ENCODE measurements at places on chromosomes 6 and 20.

GRCh38 chr6:133705731-133706130 lies 183.2 kb upstream of the TCF21 start:
- peak; percentile 83 for DNase-seq

DNA sequence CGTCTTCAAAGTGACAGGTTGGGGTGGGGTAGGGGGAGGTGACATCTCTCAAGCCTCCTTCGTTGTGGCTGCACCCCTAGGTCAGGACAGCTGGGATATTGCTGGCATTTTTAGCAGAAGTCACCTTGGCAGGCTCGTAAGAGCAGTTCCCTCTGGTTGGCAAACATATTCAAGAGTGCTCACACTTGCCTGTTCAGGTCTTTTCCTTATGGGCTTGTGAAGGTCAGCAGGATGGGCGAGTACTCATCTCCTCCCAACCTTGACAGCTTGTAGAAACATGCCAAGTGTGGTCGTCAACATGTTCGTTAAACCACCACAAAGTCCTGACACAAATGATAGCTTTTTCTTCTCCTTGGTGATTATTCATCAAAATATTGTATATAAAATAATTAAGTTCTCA lies 113.6 kb downstream of the HDGFL1 start:
- DNase-seq: no peak

DNA sequence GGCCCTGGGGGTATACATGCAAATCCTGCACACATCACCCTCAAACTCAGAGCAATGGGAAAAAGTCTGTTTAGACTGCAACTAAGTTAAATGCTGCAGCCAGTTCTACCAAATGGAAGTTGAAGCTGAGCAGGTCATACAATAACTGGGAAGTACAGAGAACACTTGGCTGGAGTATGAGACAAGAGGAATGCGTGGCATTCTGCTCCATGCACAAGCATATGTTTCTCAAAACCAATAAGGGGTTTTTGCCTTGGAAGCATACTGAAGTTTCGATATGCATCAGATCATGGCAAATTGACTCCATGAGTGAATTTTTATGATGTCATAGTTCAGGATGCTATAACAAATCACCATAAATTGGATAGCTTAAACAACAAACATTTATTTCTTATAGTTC lies 193.8 kb downstream of the COL12A1 start:
- DNase-seq: no peak

- peak; percentile 76 for DNase-seq
Observed at GRCh38 chr6:28880894-28881780, 42.6 kb downstream of the TRIM27 start.
